NCI-H1930 (cell line): ENCODE measurements at places on chromosomes 2 and 18.

DNA sequence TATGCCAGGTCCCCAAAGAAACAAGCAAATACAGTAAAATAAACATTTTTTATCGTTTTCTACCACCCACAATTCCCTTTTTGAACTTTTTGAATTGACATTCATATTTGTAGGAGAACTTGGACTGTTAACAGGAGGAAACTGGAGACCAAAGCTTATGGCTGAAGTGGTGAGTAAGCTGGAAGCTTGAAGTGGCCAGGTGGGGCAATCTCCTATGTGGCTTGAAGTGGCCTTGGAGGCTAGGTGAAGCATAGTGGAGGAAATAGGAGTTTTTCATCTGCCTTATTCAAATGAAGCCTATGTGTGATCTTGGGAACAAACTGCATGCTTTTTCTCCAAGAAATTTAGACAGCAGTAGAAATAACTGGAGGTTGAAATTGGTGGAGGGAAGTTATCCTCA is 962.9 kb upstream of the FANCL start:
- DNase-seq, result no peak

DNA sequence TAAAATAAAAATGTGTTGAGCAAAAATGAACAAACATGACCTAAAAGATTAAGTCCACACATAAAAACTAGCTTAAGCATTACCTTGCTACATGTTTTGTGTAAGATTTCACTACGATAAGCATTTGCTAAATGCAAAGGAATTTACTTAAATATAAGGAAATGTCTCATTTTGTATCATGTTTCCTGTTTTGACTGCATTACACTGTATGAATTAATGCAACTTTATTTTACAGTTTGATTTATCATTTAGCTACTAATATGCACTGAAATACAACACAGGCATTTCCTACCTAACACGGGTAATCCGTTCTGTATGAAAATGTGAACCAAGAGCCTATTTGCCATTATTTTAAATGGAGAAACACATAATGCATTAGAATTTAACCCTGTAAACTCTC is 1076.5 kb upstream of the DDX18 start:
- DNase-seq, result no peak

DNA sequence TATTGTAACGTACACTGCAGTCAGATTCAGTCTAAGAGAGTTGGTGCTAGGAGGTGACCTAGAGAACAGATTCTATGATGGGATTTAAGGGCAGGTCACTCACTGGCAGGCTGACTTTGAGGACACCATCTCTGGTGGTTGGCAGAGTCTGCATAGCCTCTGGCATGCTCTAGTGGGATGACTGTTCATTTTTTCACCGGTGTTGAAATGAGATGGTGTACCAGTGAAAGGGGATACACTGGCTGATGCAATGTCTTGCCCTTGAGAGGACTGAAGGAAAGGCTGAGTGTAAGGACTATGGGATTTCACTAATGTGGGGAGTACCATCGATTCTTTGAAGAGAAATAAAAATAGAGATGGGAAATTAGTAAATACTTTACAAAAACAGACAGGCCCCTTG is 186.9 kb upstream of the PIEZO2 start:
- no peak for DNase-seq

DNA sequence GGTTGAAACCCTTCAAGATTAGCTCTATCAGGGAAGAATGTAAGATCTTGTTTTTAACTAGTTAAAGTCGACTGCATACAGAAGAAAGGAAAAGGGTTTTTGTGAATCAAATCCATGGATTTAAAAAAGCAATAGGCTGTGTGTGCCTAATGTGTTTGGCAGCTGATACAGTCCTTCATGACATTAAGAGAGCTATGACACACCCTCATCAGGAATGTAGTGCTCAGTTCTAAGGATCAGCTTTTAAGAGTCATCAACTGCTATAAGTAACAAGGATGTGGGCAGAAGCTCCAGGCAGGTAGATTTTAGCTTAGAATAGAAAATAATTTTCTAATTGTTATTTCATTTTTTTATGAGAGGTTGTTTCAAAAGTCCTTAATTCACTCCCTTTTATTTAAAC is 52.9 kb downstream of the PPP1R1C start:
- DNase-seq, result no peak

DNA sequence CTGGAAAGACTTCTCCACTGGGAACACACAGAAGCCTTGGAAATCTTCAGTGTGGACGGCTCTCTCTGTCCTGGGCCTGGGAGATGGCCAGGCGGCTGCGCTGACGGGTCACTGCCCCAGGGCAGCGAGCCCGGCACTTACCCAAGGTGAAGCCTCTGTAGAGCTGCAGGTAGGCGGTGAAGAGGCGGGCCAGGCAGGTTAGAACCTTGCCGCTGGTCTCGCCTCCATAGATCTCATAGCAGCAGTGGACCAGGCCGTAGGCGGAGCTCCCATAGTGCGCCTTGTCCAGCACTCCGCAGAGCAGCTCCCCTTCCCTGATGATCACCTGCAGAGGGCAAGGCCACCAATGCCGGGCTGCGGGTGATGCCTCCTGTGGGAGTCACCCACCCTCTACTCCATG is 53.0 kb downstream of the POLR1A start:
- no peak for DNase-seq

DNA sequence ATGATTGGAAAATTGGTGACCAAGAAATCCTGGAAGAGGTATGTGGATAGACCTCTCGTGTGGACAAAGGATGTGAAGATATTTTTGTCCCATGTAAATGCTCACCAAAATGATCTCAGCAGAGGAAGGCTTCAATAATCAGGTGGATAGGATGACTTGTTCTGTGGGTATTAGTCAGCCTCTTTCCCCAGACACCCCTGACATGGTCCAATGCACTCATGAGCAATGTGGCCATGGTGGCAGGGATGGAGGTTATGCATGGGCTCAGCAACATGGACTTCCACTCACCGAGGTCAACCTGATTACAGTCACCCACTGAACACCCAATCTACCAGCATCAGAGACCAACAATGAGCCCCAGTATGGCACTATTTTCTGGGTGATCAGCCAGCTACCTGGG is 20.2 kb downstream of the CHRNA1 start:
- no peak for DNase-seq

GRCh38 chr2:33617989-33618388 is 18.9 kb upstream of the FAM98A start:
- DNase-seq, result no peak

GRCh38 chr2:215370112-215370965 is 58.5 kb downstream of the ATIC start:
- DNase-seq, result no peak

DNA sequence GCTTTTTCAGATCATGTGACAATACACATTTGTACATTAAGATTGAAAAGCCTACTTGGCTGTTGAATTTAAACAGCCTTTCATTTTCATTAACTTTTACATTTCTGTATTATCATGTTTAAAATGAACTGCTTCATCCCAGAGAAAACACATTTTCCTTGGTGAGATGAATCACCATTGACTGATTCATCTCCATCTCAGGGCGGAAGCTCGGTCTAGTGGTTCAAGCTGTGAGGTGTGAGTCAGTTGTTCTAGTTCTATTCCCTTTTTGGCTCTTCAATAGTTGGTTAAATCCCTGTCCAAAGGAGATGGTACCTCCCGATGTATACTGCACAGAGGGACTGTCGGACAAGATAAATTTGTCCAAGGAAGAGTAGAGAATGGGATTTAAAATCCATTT is 189.7 kb downstream of the ADCYAP1 start:
- no peak for DNase-seq

DNA sequence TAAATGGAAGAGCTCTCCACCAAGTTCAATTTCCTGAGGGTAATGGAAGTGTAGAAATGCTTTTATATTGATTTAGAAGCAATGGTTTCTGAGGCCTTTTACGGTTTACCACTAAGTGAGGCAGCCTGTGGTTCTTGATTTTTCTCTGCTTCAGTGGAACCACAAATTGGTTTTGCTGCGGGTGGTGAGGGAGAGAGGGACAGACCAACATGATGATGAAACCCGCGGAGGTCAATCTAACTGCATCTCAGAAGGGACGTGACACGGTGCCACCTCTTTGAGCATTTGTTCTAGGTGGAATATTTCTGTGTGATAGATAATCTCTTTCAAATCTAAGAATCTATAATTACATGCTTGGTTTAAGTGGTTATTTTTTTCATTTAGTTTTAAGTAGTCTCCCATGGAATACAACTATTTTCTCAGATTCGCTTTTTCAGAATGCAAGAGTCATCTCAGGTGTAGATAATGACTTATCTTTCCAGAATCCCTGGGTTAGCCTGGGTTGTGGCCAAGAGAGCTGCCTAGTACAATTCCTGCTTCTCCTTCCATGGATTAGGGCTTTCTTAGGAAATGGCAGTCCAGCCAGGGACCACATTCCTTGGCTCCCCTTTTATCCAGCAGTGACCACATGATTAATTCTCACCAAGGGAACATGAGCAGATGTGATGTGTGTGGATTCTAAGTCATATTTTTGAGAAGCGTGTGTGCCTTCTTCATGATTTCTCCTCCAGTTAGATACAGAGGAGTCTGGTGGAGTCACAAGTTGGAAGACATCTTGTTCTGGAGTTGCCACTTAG is 52.5 kb downstream of the KCNE4 start:
- no peak for DNase-seq

DNA sequence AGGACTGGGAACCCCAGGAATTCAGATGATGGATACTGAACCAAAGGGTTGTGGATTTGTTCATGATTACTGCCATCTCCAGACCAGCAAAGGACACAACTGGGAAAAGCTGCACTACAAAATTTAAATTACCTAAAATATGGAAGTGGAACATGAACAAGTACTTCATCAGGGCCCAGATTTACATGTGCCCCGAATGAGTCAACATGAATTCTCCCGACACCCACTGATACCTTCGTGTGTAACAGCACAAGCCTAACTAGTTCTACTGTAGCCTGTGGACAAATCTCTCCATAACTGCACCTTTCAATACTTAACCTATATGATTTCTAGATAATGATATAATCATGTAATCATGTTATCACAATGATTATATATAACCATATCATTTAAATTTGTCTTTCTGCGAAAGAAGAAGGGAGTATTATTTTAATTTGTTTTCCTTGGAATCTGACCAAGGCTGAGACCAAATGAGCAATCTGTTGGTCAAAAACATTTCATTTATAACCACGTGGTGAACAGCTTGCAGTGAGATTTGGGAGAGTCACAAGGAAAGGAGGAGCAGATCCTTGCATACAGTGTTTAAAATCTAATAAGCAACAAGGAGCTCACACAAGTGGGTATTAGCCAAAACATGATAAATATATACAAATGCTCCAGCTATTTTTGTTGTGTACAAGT is 70.5 kb downstream of the CACNB4 start:
- no peak for DNase-seq
